ENCODE measurements at places on chromosomes 2 and 18.

DNA sequence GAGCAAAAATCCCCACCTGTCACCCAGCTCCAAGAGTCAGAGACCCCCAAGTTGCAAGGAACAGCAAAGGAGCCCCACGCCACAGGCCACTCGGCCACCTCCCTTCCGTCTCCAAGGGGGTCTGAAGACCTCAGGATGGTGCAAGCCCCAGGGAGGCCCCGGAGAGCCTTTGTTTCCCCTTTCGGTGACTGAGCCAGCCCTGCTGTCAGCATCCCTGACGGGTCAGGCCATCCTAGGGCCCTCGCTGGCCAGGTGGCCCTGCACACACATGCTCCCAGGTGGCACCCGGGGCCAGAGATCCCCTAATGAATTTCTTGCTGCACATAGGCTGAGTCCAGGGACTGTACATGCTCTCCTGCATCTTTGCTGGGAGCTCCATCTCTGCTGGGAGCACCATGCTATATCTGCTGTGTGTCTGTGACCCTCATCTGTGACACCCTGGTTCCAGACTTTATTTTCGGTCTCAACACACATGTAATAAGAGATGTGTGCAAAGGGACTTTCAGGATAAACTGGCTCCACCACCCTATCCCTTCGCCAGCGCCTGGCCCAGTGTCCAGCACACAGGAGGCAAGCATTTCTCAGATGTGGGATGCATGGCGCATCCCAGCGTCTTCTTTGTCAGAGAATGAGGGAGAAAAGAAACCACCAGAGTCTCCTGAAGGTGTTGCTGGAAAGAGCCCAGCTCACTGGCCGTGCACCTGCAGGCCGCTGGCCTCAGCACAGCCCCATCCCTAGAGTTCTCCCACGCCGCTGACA is 27.4 kb downstream of the ADI1 start:
- DNase-seq: no peak

GRCh38 chr2:225008935-225009334 is 33.3 kb downstream of the DOCK10 start:
- no peak for DNase-seq

GRCh38 chr2:162524192-162524591 is 180.3 kb downstream of the GCA start:
- no peak for DNase-seq

DNA sequence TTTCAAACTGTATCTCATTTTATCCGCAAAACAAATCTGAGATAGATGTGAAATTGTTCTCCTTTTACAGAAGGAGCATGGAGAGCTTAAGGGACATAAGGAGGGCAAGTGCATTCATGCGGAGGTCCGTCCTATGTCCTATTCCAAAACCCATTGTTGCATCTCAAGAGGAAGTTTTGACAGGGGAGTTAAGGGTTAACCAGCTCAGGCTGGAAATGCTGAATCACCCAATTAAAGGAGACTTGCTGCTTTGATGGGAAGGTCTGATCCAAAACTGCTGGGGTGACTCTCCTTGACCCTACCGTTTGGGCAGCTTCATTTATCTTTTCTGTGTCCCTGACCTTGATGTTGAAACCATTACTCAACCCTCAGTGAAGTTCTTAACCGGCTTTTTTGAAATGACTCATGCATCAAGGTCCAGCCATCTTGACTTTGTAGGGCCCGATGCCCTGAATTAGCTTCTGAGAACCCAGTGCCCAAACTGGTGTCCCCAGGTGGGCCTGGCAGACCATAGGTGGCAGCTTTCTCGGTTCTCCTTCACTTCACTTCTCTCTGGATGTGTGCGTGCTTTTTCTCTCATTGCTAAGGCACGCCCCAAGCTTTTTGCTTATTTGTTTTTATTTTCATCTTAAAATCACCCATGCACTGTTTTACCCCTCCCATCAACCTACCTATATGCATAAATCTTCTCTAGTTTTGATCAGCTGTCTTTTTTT is 15.9 kb upstream of the TXNDC2 start:
- DNase-seq: no peak

- no peak for DNase-seq
These were observed 121.6 kb downstream of the ZFP36L2 start for GRCh38 chr2:43104763-43105162.

DNA sequence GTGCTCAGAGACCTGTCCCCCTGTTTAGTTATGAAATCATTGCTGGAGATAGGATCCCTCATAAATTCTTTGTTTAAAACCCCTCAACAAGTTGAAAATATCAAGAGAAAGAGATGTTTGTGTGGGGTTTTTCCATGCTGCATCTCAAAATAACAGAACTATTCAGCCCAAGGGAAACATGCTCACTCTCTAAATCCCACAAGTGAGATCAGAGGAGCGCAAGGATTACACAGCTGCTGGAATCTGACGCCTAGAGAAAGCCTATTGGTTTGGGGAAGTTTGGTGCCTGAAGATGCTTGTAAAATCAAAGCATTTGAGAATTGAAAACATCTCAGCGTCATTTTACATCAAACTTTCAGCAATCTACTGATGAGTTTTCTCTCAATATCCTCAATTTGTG is 7.9 kb downstream of the FSHR start:
- no peak for DNase-seq

GRCh38 chr2:98479959-98480524 is 35.4 kb downstream of the INPP4A start:
- no peak for DNase-seq
